ENCODE measurements at places on chromosomes 12 and 14. TPM values are rescaled to one million over a fixed set of nuclear protein-coding genes. Genes with fewer than 3 reads are reported as not detected.

Gene PTHLH
- total RNA-seq, result 7.7 TPM

Gene TECPR2
- 25.9 TPM for total RNA-seq

DNA sequence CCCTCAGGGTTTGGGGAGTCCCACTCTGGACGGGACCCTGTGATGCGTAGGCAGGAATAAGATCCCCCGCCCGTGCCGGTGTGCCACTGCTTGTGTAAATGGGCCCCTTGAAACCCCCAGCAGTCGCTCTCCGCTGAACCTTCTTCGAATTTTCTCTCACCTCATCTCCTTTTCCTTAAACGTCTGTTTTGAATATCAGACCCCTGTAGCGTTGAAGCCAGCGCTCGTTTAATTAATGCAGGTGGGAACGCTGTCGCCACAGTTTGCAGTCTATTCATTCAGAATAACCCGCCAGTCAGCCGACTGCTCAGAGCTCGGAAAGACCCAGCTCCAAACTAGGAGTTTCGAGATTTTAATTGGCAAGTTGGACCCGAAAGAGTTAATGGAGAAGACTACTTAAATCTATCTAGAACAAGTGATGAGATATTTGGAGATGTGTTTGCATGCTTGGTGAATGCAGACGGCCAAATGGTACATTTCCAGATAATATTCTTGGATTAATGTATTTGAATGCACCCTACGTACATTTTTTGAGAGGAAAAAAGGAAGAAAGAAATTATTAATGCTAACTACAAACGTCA is 739 bp upstream of the PPP2R5E start:
- no peak for DNase-seq

DNA sequence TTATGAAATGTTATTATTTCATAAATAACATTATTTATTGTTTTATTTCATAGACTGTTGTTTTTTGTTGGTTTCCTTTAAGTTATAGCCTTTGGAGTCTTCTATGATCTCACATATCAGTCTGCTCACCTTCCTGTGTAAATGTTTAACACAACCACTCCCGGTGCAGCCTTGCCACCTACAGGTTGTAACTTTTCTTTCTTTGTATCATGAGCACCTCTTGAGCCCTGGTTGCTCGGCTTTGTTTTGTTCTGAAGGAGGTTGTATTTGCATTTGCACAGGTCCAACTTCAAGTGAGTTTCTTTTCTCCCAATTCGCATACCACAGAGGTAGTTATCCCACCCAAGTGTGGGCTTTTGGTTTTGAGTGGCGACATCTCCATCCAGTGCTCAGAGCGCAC is 121.4 kb downstream of the SLC15A4 start:
- DNase-seq, result no peak

DNA sequence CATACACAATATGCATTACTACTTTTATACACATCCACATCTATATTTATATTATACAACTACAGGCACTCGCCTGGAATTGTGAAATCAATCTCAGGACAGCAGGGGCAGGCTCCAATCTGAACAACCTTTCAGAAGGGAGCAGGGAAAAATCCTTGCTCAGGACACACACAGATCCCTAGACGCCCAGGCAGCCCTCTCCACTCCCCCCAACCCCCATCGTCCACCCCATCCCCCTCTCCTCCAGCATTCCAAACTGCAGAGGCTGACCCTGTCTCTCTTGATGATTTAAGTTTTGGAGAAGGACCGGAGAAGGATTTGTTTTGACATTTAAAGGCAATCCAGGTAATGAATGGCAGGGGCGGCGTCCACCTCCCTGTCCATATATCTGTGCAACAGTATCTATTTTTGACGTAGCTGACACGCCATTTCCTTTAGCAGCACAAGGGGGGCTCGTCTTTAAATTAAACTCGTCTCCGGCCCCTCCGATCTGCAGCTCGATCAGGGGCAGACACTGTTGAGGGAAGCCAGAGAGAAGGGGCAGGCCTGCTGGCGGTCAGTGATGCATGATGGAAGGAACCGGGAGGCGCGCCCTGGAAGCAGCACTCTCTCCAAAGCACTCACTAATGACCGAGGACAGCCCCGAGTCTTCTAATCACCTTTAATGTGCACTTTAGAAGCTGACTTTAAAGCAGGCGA is 95.0 kb upstream of the TBX5 start:
- no peak for DNase-seq

- DNase-seq, result no peak
Measured at GRCh38 chr12:6118891-6119568, 5.4 kb downstream of the VWF start.

Gene SIX6
- not detected for total RNA-seq

Gene MYO1H
- not detected for total RNA-seq

- DNase-seq, result no peak
Measured at GRCh38 chr12:127065595-127065994, 1201.4 kb upstream of the TMEM132C start.

Gene KLRC1
- total RNA-seq, result not detected

DNA sequence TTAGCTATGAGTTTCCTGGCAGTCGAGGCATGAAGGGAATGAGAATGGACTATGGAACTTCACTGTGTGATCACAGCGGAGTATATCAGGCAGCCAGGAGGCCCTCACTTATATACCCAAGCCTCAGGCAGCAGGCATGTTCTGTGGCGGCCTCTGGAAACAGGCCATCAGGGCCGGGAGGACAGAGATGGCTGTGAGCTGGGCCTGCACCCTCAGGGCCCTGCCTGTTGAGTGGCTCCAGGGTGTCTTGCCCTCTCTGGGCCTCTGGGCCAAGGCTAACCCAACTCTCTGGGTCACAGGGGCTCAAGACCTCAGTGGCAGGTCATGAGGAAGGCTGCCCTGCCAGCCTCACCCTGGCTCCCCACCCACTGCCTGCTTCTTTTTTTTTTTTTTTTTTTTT is 33.9 kb upstream of the RCOR1 start:
- DNase-seq, result no peak

DNA sequence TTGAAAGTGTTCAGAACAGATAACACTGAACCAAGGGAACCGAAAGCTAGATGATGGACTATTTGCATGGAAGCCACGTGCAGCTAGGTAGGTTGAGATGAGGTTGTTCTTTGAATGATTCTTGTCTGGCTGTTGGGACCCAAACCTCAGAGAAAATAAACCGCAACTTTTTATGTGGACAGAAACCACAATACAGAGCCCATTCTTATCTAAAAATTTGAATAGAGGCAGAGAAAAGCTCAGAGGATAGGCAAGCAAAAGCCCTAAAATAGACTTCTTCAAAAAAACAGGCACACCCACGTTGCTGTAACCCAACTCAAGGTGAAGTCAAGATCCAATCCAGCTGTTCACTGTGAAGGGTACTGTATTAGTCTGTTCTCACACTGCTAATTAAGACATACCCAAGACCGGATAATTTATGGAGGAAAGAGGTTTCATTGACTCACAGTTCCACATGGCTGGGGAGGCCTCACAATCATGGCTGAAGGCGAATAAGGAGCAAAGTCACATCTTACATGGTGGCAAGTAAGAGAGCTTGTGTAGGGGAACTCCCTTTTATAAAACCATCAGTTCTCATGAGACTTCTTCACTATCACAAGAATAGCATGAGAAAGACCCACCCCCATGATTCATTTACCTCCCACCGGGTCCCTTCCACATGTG is 353.8 kb downstream of the AACS start:
- DNase-seq, result no peak

DNA sequence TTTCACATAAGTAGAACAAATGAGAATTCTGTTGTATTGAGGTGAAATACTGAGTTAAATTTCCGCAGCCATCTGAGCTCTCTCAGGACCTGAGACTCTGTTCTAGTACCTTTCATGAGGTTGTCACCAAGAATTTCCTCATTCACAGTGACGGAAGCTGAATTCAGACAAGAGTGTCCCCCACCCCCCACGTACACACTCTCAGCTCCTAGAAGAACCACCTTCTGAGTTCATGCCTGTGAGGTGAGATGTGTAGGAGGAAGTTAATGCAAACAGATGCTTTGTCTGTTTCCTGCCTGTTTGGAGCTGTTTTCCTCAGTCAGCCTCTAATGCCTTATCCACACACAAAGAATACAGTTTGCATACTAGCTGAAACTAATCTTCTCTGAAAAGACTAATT is 18.2 kb downstream of the BICDL1 start:
- DNase-seq, result no peak

- no peak for DNase-seq
Measured at GRCh38 chr12:57134949-57135348, 6.7 kb downstream of the LRP1 start.

GRCh38 chr12:111529424-111530368 is 69.4 kb downstream of the ATXN2 start:
- no peak for DNase-seq

GRCh38 chr12:106107566-106107965 is 31.2 kb downstream of the NUAK1 start:
- no peak for DNase-seq

- DNase-seq, result no peak
Measured at GRCh38 chr14:58547649-58548048, 90.1 kb upstream of the DACT1 start.

GRCh38 chr14:91862417-91862816 is 4.9 kb downstream of the TC2N start:
- no peak for DNase-seq

GRCh38 chr12:13945641-13946040 is 35.8 kb downstream of the GRIN2B start:
- DNase-seq, result no peak

Gene GLIPR1L1
- total RNA-seq, result not detected

Gene SERPINA6
- total RNA-seq, result not detected

Gene ADGRD1
- 13.9 TPM for total RNA-seq

Gene MEG3
- 280 TPM for total RNA-seq

Gene DHRS4L2
- 5.6 TPM for total RNA-seq

DNA sequence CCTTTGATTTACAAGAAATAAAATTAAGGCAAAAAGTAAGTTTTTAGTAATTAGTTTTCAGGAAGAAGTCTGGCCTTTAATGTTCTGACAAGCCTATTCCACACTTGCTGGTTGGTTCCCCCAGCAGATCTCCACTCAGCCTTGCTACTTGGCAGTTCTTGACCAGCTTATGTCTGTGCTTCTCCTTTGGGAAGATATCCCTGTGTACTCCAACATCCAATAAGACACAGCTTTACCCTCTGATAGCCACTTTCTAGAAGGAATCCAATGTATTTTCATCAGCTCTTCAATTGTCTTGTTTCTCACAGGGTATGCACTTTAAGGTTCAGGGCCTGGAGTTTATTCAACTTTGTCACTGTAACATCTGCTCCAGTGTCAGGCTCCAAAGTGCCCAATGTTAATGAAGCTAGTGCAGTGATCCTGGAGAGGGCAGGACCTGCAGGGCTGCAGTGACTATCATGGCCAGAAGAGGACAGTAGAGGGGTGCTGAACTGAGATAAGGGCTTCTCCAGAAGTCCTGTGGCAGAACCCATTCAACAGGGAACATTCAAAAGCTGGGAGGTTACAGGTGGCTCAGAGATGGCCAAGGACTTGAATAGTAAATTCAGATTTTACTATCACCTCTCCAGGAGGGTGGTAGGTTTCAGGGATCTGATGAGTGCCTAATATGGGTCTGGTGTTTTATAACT is 22.9 kb downstream of the JKAMP start:
- no peak for DNase-seq

GRCh38 chr12:27460471-27460978 is 14.0 kb downstream of the SMCO2 start:
- no peak for DNase-seq

- no peak for DNase-seq
Measured at GRCh38 chr12:131407221-131408035, 303.5 kb upstream of the SFSWAP start.

GRCh38 chr12:388541-389141 is 479 bp downstream of the KDM5A start:
- DNase-seq, result no peak

GRCh38 chr12:47913081-47913480 is 8.3 kb upstream of the VDR start:
- no peak for DNase-seq

Gene KIF26A
- total RNA-seq, result 15.5 TPM

DNA sequence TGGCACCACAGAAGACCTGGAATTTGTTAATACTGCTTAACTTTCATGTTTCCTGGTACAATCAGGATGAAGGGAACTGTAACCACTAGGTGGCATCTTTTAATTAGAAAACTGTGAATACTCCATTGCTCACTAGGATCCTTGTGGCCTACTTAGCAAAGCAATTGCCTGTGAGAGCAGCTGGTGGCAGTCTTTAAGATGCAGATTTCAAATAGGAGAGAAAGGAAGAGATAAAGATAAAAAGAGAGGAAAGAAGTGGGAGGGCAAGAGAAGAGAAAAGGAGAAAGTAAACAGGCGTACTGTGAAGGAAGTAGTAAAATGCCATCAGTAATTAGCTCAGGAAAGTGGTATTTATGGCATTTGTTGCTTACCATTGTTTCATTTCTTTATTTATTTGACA is 114.5 kb downstream of the RAD51B start:
- peak; percentile 78 for DNase-seq

GRCh38 chr12:124608450-124608870 is 41.0 kb upstream of the NCOR2 start:
- DNase-seq, result no peak

DNA sequence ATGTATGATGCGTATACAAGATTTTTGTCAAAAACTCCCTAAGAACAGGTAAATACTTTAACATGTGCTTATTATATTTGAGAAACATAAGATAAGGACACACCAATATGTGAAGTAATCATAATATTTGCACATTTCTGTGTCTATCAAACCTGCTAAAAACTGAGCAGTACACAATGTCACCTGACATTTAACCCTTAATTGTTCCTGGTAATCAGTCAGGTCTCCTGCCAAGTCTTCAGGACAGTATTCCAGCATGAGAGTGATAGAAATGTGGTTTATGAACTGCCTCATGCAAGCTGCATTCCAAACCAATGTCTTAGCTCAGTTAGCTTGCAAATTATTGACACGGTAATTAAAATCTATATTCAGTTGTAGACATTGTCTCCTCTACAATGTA is 4.2 kb downstream of the SOX5 start:
- DNase-seq, result no peak

Gene TMEM121
- 11.7 TPM for total RNA-seq

DNA sequence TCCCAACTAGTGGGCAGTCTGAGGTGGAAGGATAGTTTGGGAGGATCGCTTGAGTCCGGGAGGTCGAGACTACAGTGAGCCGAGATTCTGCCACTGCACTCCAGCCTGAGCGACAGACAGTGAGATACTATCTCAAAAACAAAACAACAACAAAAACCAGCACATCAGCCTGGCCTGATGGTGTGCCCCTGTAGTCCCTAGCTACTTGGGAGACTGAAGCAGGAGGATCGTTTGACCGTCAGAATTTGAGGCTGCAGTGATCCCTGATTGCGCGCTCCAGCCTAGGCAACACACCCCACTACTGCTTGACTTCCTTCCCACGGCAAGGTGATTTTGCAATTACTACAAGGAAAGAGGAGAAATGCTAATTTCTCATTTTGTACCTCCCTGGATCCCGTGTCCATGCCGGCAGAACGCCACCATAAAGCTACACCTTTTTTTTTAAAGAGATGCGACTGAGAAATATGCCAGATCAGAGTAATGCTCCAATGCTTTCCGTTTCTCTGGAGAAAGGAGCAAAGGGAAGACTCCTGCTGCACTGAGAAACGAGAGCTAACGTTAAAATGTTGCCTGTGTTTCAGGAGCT is 672 bp upstream of the SCFD1 start:
- no peak for DNase-seq

GRCh38 chr14:87241018-87241768 is 751.8 kb downstream of the GALC start:
- no peak for DNase-seq

- DNase-seq, result no peak
Measured at GRCh38 chr14:103762036-103762435, 46.4 kb downstream of the ZFYVE21 start.

Gene USP30
- 16.3 TPM for total RNA-seq

Gene SLC5A8
- 1.1 TPM for total RNA-seq

GRCh38 chr14:95545515-95546168 is 10.8 kb downstream of the GLRX5 start:
- no peak for DNase-seq

Data from spinal cord (tissue), 10 donors.